Substantia nigra (tissue), 51 donors: ENCODE measurements at places on chromosomes 1 and 21.

DNA sequence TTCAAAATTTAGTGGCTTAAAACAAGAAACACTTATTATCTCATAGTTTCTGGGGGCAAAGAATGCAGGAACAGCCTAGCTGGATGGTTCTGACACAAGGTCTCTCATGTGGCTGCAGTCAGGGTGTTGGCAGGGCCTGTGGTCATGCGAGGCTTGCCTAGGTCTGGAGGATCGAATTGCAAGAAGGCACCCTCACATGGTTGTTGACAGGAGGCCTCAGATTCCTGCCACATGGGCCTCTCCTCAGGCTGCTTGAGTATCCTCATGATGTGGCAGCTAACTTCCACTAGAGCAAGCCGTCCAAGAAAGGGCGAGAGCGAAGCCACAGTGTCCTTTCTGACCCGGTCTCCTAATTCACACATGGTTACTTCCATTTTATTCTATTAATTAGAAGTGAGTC is 6.2 kb upstream of the NRIP1 start:
- no peak for DNase-seq

DNA sequence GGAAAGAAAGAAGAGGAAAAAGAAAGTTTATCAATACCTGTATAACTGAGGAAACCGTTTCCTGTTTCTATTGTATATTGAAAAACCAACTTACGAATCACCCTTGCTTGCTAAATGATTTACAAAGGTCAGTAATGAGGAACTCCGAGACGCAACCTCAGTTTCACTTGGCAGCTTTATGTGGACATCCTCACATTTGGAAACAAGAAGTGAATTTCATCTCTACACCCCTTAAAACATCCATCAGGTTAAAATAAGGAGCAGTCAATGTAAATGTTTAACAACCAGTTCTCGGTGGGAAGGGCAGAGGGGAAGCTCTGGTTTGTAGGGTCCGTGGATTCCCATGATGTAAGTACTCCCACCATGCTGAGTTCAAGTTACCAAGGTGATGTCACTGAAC is 481.7 kb upstream of the RUNX1 start:
- DNase-seq = no peak

- no peak for DNase-seq
These were observed 80.1 kb downstream of the CAPZB start for GRCh38 chr1:19405195-19405760.

DNA sequence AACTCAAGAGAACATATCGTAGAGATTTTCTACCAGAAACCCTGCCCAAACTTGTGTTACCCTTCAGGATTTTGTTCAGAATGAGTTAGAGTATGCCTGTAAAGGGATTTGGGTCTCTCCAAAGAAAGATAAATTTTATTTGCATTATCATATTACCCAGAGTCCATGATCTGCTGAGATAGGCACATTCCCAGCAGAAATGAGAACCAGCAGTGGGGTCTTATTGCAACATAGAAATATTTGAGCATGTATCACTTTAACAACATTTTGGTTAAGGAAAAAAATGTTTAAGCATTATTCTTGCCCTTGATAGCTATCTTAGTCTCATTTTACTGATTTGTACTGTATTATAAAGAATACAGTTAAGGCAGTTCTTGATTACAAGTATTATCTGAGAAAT is 10.6 kb downstream of the VCAM1 start:
- DNase-seq = no peak
